GM20000 (cell line): ENCODE measurements at places on chromosomes 11 and 22.

DNA sequence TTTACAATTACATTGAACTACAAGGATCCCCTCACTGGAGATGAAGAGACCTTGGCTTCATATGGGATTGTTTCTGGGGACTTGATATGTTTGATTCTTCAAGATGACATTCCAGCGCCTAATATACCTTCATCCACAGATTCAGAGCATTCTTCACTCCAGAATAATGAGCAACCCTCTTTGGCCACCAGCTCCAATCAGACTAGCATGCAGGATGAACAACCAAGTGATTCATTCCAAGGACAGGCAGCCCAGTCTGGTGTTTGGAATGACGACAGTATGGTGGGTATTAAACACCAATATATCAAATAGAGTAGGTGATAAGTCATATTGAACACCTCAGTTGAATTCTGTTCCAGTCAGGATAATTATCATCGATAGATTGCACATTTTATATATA is 4.4 kb downstream of the FBXO7 start:
- no peak for DNase-seq

- DNase-seq: no peak
Observed at GRCh38 chr11:26344647-26345046, 12.7 kb downstream of the ANO3 start.

GRCh38 chr11:68345776-68346461 is 33.5 kb downstream of the LRP5 start:
- no peak for DNase-seq

DNA sequence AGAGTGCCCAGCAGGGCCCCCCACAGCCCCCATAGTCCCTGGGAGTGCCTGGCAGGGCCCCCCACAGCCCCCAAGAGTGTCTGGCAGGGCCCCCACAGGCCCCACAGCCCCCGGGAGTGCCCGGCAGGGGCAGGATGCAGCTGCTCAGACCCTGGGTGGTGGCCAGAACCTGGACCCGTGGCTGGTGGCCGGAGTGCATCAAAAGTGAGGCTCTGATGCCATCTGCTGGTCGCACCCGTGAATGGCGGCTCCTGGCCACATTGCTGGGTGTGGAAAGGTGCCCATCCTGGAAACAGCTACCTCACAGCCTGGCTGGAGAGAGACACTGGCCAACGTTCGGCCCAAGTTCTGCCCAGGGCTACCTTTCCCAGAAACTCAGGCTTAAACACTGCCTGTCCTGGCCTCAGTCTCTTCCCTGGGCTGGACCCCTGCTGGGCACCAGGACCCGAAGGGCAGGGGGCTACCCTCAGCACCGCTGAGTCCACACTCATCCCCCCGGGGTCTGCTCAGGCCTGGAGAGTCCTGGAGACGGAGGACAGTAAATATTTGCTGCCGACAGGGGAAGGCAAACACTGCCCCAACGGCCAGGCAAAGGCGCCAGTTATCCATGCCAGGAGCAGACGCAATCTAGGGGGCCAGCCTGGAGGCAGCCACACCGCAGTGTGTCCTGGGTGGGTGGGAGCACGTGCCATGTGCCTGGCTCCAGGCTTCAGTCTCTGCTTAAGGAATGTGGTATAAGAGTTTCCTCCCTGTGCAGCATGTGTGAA is 4.4 kb downstream of the INS start:
- peak; percentile 88 for DNase-seq
